ENCODE measurements at places on chromosomes 2 and 18.

- DNase-seq: no peak
Measured at GRCh38 chr2:233839447-233839820, 14.9 kb downstream of the HJURP start.

DNA sequence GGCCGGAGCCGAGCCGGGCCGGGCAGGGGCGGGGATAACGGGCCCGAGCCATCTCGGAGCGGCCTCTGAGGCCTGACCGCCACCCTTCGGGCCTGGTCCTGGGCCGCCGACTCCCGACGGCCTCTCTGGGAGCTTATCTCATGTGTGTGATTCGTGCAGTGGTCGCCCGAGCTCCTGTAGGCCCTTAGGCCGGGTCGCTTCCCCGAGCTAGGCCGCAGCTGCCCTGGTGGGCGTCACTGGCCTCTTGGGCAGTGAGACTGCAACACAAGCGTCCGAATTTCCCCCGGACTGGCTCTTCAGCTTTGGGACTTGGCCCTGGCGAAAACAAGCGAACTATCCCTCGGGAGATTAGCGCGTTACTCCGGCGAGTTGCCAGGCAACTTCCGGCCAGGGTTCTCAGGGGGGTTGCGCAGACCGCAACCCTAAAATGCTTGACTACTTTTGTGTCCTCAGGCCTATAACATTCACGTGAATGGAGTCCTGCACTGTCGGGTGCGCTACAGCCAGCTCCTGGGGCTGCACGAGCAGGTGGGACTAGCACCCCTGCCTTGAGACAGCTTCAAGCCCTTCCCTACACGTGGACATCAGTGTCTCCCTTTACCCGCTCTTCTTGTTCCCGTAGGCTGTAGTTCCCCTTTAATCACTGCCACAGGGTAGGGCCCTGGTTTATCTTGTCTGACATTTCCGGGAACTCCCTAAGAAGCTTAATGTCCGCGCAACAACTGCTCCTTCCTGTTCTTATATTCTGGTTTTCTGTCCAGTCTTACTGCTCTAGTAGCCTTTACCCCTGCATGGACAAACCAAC is 602 bp downstream of the SNX17 start:
- no peak for DNase-seq

DNA sequence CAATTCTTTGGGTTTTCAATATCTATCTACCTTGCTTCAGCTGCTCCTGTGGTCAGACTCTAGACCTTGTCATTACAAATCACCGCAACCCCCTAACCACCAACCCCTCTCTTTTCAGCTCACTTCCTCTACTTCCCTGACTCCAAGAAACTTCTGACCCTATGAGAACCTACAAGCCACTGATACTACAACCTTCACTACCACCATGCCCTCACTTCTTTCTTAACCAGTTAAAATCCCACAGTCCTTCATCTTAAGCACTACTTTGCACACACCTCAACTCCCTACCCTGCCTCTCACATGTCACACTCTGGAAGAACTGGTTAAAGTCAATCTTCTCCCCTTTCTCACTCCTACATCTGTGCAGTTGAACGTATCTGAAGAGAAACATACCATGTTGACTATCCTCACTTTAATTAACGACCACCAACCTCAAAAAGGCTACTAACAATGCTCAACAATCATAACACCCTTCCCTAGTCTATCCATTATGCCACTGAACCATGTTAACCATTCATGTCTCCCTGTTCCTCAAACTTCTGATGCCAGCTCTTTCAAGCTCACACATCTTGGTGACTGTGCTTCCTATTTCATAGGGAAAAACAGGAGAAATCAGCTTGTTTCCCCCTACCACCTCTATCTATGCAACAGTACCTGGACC is 12.6 kb downstream of the EIF2AK3 start:
- DNase-seq: no peak

GRCh38 chr18:75966431-75966830 is 528.6 kb downstream of the ZNF516 start:
- DNase-seq: no peak

GRCh38 chr2:185179743-185180142 is 558.9 kb upstream of the FSIP2 start:
- DNase-seq: no peak

DNA sequence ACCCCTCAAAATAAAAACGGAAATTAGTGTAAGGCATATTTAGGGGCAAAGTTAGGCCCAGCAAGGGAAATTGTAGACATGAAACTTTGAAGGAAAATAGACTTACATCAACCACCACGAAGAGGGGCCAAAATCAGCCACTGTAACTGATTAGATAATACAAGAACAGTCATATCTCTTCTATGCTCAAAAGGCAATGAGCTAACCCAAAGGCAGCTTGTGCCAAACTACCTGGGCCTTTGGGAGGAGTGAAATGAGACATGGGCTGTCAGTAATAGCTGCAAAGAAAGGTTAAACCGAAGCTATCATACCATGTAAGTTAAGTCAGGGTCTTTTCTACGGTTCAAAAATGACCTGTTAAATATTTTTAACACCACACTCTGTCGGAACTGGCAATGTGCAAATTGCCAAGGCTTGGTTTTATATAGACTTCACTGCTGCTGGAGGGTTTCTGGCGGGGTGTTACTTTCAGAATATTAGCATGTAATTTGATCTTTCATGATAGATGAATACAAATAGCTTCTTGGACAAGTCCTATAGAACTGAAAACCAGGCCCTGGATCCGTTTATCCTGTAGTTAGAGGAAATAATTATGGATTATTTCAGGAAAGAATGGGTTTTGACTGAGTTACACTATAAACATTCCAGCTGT is 69.6 kb downstream of the ACVR1 start:
- DNase-seq: no peak

GRCh38 chr2:218881744-218882460 is 1.2 kb downstream of the WNT10A start:
- no peak for DNase-seq

DNA sequence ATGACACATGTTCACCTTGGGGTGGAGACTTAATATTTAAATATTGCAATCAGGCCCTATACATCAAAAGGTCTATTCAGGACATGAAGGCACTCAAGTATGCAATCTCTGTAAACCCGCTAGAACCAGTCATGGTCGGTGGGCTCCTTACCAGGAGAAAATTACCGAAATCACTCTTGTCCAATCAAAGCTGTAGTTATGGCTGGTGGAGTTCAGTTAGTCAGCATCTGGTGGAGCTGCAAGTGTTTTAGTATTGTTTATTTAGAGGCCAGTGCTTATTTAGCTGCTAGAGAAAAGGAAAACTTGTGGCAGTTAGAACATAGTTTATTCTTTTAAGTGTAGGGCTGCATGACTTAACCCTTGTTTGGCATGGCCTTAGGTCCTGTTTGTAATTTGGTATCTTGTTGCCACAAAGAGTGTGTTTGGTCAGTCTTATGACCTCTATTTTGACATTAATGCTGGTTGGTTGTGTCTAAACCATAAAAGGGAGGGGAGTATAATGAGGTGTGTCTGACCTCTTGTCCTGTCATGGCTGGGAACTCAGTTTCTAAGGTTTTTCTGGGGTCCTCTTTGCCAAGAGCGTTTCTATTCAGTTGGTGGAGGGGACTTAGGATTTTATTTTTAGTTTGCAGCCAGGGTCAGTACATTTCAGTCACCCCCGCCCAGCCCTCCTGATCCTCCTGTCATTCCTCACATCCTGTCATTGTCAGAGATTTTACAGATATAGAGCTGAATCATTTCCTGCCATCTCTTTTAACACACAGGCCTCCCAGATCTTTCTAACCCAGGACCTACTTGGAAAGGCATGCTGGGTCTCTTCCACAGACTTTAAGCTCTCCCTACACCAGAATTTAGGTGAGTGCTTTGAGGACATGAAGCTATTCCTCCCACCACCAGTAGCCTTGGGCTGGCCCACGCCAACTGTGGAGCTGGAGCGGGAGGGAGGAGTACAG is 108.1 kb downstream of the XRCC5 start:
- DNase-seq: no peak

GRCh38 chr18:35605686-35606417 is 24.3 kb downstream of the GALNT1 start:
- DNase-seq: no peak

All from activated CD4-positive, alpha-beta T cell treated with anti-CD3 and anti-CD28 coated beads, Interleukin-2, amount 50 U/mL, for 24 hours (primary cell).